ENCODE measurements at places on chromosomes 2 and 18. TPM values are rescaled to one million over a fixed set of nuclear protein-coding genes. Genes with fewer than 3 reads are reported as not detected.

RASGRP3 gene
- not detected for total RNA-seq

IL18RAP gene
- not detected for total RNA-seq

TMEM169 gene
- 2.5 TPM for total RNA-seq

FBXO15 gene
- total RNA-seq, result 0.84 TPM

ZBTB7C gene
- 0.23 TPM for total RNA-seq

TFCP2L1 gene
- 3.2 TPM for total RNA-seq

PSMA8 gene
- not detected for total RNA-seq

DNA sequence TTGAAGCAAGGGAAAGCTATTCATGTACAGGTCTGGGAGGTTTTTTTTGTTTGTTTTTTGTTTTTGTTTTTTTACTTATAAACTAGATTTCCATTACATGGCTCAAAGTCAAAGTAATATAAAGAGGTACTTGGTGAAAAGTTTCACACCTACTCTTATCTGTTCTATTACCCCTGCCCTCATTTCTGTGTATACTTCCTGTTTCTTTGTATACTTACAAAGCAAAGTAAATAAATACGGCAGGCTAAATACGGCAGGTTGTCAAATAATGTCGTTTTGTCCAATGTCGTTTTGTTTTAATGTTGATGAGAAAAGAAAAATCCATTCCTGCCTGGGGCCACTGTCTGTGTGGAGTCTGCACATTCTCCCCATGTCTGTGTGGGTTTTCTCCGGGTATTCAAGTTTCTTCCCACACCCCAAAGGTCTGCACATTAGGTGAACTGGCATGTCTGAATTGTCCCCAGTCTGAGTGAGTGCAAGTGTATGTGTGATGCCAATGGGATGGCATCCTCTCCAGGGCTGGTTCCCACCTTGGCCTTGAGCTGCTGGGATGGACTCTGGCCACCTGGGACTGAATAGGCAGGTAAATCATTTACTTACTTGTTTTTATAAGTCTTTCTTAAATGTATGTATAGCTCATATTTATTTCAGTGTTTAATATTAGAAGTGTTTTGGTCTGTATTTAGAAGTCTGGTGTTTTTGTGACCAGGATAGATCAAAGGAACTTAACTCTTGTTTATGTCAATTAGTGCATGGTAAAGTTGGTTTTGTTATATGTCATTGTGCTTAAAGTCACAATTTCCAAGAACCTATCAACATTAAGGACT, 13.4 kb downstream of the STAMBP start:
- no peak for DNase-seq
- H3K36me3 ChIP-seq, result peaks cover 27% of the 10 kb centered on the region
- no peaks in the 10 kb centered on the region for H3K27me3 ChIP-seq
- no peak overlapping the region for H3K4me3 ChIP-seq
- no peak overlapping the region for H3K27ac ChIP-seq
- H3K4me1 ChIP-seq, result no peaks in the 10 kb centered on the region

DNA sequence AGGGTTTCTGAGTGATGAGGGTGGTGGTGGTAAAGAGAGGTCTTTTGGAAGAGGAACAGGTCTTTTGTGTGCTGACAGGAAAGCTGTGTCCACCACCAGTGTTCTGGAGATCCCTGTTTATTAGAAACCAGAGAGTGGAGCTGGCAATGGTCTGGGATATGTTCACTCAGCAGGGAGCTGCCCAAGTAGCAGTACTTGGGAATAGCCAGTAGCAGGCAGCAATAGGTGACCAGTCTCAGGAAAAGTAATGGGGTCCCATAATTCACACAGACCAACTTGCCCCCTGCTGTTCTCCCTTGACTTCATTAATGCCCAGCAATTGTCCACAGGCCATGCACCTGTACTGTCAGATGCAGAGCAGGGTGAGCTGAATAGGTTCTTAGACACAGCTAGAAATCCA, 1.8 kb downstream of the TSPYL6 start:
- H3K4me3 ChIP-seq, result no peak overlapping the region
- DNase-seq, result no peak
- no peaks in the 10 kb centered on the region for H3K36me3 ChIP-seq
- H3K27ac ChIP-seq, result no peak overlapping the region

GRCh38 chr2:8345200-8345599, 336.7 kb upstream of the ID2 start:
- no peak overlapping the region for H3K27ac ChIP-seq
- no peaks in the 10 kb centered on the region for H3K4me1 ChIP-seq
- DNase-seq, result peak; percentile 11
- no peaks in the 10 kb centered on the region for H3K27me3 ChIP-seq

DNA sequence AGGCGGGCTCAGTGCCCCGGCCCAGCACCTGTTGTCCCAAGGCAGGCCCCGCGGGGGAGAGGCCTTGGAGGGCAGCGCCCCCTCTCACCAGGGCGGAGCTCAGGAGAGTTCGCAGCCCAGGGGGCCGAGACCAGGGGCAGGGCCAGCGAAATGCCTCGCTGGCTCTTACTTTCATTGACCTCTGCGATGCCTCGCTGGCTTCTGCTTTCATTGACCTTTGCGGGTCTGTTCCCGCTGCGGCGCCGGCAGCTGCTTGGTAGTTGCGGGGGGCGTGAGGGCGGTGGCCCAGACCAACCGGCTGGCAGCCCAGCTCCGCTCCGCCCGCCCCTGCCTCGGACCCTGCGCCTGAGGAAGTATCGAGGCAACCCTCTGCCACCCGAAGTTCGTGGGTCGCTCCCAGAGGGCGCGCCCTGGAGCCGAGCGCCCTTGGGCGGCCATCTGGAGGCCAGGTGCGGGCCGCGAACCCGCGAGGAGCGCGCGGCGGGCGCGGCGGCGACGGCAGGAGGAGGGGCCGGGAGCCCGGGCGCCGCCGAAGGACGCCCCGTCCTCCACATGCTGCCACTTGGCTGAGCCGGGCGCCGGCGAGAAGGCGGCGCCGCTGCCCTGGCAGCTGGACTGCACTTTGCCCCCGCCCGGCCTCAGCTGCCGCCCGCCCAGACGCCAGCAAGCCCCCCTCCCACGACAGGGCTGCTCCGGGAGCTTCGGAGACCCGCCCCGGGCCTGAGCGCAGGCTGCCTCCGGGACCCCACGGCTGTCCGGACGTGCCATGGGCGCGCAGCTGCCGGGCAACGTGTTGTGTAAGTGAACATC, 118.0 kb upstream of the MSTN start:
- no peaks in the 10 kb centered on the region for H3K4me1 ChIP-seq
- H3K4me3 ChIP-seq, result peak overlapping the region; percentile 80
- peaks cover 6% of the 10 kb centered on the region for H3K27me3 ChIP-seq
- H3K36me3 ChIP-seq, result no peaks in the 10 kb centered on the region
- H3K27ac ChIP-seq, result no peak overlapping the region

DNA sequence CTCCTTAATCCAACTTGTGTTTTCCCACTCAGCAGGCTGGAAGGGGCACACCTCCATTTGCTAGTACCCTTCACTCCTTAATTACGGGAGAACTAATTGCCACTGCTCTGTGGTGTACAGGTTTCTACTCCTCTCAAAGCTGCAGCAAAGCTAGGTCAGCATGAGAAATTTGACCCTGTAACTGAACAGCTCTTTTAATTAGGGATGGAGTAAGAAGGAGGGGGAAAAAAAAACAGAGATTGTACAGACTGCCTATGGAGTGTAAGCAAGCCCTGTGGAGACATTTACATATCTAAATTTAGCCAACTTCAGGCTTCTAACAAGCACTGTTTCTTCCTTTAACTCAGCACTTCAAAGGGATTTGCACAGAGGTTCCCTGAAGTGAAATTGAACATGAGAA, 629.7 kb upstream of the SETBP1 start:
- DNase-seq, result no peak
- no peaks in the 10 kb centered on the region for H3K36me3 ChIP-seq
- peaks cover 3% of the 10 kb centered on the region for H3K4me1 ChIP-seq
- no peak overlapping the region for H3K4me3 ChIP-seq
- no peak overlapping the region for H3K27ac ChIP-seq
- no peaks in the 10 kb centered on the region for H3K27me3 ChIP-seq

- H3K27me3 ChIP-seq, result no peaks in the 10 kb centered on the region
- H3K36me3 ChIP-seq, result no peaks in the 10 kb centered on the region
- H3K4me3 ChIP-seq, result no peak overlapping the region
- H3K27ac ChIP-seq, result no peak overlapping the region
- no peak for DNase-seq
Observed at GRCh38 chr2:176206682-176207081, 18.2 kb downstream of the HOXD1 start.

- H3K4me3 ChIP-seq, result no peak overlapping the region
- no peaks in the 10 kb centered on the region for H3K36me3 ChIP-seq
Observed at GRCh38 chr2:28163028-28163427, 229.6 kb upstream of the FOSL2 start.

DNA sequence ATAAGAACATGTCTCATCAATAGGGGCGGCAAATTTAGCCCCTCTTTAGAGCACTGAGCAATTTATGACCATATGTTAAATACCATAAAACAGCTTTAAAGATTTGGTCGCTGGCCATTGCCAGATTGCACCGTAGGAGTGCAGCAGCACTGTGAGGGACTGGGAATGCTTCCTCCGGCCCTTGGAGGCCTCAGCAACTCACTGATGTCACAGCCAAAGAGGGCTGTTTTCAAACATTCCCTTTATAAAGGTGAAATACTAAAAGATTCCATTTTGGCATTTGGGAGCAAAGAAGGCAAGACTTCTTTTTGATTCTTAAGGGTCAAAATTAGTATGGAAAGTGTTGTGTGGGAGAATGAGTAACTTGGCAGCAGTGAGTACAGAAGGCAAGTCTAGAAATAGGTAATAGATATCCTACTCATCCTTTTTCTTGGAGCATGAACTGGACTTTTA, 63.7 kb downstream of the BABAM2 start:
- no peak overlapping the region for H3K4me3 ChIP-seq
- no peak for DNase-seq
- no peaks in the 10 kb centered on the region for H3K36me3 ChIP-seq
- H3K4me1 ChIP-seq, result no peaks in the 10 kb centered on the region
- no peaks in the 10 kb centered on the region for H3K27me3 ChIP-seq
- H3K27ac ChIP-seq, result no peak overlapping the region

GRCh38 chr2:134029418-134029817, 224.5 kb upstream of the MGAT5 start:
- no peaks in the 10 kb centered on the region for H3K27me3 ChIP-seq
- no peaks in the 10 kb centered on the region for H3K36me3 ChIP-seq
- no peak overlapping the region for H3K4me3 ChIP-seq
- no peak overlapping the region for H3K27ac ChIP-seq

GRCh38 chr18:32896776-32897547, 124.1 kb upstream of the KLHL14 start:
- no peaks in the 10 kb centered on the region for H3K36me3 ChIP-seq
- H3K4me3 ChIP-seq, result no peak overlapping the region
- H3K27me3 ChIP-seq, result no peaks in the 10 kb centered on the region
- no peak for DNase-seq
- H3K27ac ChIP-seq, result no peak overlapping the region
- no peaks in the 10 kb centered on the region for H3K4me1 ChIP-seq

DNA sequence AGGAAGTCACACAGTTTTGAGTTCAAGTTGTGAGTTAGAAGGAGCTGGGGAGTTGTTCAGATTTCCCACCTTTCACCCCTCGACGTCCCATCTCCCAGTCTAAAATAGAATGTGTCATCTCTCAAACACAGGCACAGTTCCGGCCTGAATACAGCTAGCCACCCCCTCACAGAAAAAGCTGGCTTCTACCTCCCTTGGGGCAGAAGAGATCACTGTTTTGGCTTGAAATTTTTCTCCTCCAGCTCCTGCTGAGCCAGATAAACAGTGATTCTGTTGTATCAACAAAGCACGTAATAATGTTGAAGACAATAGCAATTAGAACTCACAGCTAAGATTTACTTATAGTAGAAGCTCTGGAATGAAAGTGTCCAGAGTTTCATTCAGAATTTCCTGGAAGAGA, 74.7 kb downstream of the KIAA2012 start:
- no peak for DNase-seq
- H3K4me1 ChIP-seq, result peaks cover 5% of the 10 kb centered on the region
- no peaks in the 10 kb centered on the region for H3K36me3 ChIP-seq
- no peaks in the 10 kb centered on the region for H3K27me3 ChIP-seq

- no peaks in the 10 kb centered on the region for H3K4me1 ChIP-seq
- no peaks in the 10 kb centered on the region for H3K36me3 ChIP-seq
- no peaks in the 10 kb centered on the region for H3K27me3 ChIP-seq
- no peak for DNase-seq
- H3K4me3 ChIP-seq, result no peak overlapping the region
Observed at GRCh38 chr2:190169221-190170072, 106.9 kb upstream of the MSTN start.

DNA sequence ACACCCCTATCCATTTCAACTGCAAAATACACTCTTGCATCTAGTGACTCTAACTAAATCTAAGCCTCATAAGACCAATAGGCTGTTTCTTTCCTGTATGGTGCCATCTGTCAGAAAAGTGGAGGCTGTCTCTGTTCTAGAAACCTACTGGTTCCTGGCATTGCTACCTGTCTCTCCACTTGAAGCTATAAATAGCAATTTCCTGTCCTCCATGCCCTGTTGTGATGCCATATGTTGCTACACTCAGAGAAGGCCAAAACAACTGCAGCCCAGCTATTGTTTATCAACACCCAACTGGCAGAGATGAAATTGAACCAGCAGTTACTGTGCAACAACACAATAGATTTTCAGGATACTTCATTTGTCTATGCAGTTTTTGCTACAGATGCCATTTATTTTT, 1355.1 kb upstream of the SLC39A10 start:
- no peaks in the 10 kb centered on the region for H3K4me1 ChIP-seq
- no peaks in the 10 kb centered on the region for H3K36me3 ChIP-seq
- H3K27me3 ChIP-seq, result no peaks in the 10 kb centered on the region
- DNase-seq, result no peak
- no peak overlapping the region for H3K27ac ChIP-seq
- no peak overlapping the region for H3K4me3 ChIP-seq

GRCh38 chr2:171835386-171835785, 58.7 kb downstream of the SLC25A12 start:
- H3K4me3 ChIP-seq, result no peak overlapping the region
- peaks cover 54% of the 10 kb centered on the region for H3K36me3 ChIP-seq
- no peaks in the 10 kb centered on the region for H3K4me1 ChIP-seq
- no peak overlapping the region for H3K27ac ChIP-seq
- no peak for DNase-seq

GRCh38 chr2:41706286-41706685, 341.5 kb upstream of the PKDCC start:
- H3K4me1 ChIP-seq, result no peaks in the 10 kb centered on the region
- DNase-seq, result no peak
- H3K27me3 ChIP-seq, result no peaks in the 10 kb centered on the region
- no peaks in the 10 kb centered on the region for H3K36me3 ChIP-seq

DNA sequence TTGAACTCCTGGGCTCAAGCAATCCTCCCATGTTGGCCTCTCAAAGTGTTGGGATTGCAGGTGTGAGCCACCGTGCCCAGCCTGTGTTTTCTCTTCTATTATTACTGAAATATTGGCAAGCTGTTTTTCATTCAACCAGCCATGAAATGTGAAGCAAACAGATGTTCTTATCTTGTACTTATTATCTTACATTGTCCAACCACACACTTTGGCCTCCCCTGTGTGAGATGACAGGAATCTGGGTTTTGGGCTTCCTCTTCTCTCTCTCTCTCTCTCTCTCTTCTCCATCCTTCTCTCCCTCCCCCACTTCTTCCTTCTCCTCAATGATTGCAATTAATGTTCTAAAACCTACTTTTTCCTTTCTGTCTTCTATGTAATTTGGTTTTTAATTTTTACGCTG, 33.1 kb downstream of the RAMP1 start:
- no peaks in the 10 kb centered on the region for H3K27me3 ChIP-seq
- H3K4me1 ChIP-seq, result no peaks in the 10 kb centered on the region
- no peaks in the 10 kb centered on the region for H3K36me3 ChIP-seq
- no peak overlapping the region for H3K27ac ChIP-seq
- DNase-seq, result no peak
